ENCODE measurements at places on chromosomes 12 and 14.

GRCh38 chr12:28486521-28486920, 296.3 kb downstream of the CCDC91 start:
- no peak for DNase-seq

GRCh38 chr12:116564080-116564479, 4.9 kb downstream of the MAP1LC3B2 start:
- DNase-seq = no peak

- no peak for DNase-seq
Measured at GRCh38 chr12:51889216-51890132, 1.6 kb downstream of the ANKRD33 start.

GRCh38 chr12:127149226-127149964, 1117.6 kb upstream of the TMEM132C start:
- DNase-seq = no peak

- DNase-seq = no peak
Measured at GRCh38 chr12:105600911-105601545, 270.5 kb downstream of the C12orf75 start.

All from NCI-H446 treated with DMSO at 0.1 percent for 48 hours (cell line).